ENCODE measurements at places on chromosomes 1 and 21.

DNA sequence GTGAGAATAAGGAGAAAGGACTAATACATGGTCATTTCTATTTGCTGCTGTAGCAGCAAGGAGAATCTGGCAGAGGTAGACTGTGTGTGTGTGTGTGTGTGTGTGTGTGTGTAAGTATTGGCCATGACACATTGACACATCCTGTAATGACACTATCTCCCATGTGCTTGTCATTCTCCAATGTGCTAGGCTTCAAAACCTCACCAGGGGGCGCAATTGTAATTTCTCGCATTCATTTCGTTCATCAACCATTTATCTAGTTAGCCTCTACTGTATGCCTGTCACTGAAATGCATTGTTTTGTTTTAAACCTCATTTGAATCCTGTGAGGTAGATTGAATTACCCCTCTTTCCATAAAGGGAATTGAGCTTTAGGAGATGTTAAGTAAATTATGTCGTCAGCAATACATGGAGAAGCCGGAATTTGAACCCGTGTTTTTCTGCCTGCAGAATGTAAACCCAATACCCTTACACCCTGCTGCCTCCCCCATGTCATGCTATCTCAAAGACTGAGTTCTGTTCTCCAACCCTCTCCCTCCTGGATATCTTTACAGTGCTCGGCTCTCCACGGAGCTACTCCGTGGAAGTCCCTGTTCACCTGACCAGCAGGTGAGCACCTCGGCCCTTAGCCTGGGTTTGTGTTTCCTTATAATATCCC is 100.8 kb downstream of the UCK2 start:
- no peak for DNase-seq

DNA sequence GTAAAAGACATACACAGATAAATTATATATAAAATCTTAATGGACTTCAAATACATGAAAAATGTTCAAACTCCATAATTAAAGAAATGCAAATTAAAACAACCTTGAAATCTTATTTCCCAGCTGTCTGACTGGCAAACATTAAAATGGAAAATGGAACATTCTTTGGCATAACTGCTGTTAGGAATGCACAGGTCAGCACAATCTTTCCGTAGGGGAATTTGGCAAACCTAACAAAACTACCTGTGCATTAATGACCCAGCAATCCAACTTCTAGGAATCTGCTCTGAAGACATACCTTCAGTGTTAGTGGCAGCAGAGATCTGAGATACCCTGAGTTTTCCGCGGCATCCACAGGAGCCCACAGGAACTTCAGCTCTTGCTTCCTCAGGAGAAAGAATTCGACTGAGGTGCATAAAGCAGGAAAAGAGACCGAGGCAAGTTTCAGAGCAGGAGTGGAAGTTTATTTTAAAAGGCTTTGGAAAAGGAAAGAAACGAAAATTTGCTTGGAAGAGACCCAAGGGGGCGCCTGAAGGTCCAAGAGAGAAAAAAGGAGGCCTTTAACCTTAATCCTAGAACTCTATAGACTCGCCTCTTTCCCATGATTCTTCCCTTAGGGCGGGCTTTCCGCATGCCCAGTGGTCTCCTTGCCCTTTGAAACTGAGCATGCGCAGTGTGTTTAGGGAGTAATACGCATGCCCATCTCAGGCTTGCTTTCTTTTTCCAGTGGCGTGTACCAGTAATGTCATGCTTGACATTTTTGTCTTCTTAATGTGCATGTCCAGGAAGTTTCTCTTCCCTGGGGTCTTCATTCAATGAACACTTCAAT is 24.8 kb downstream of the LYPD8 start:
- DNase-seq: no peak

GRCh38 chr21:45824546-45825215 is 156.9 kb upstream of the COL6A1 start:
- no peak for DNase-seq

DNA sequence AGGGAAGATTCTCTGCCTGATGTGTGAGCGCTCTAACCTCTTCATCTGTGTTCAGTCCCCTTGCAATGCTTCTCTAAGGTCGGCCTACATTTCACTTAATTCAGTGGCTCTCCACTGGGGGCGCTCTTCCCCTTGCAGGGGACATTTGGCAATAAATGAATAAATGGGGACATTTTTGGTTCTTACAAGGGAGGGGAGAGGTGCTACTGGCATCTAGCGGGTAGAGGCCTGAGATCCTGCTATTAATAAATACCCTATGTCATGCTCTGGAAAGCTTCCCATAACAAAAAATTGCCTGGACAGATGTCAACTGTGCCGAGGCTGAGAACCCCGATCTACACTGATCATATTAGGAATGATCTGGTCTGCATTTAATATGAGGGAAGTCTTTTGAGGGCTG is 25.9 kb upstream of the DNAJC11 start:
- peak; percentile 75 for DNase-seq

- no peak for DNase-seq
Observed at GRCh38 chr1:25861316-25862286, 2.3 kb upstream of the AUNIP start.

DNA sequence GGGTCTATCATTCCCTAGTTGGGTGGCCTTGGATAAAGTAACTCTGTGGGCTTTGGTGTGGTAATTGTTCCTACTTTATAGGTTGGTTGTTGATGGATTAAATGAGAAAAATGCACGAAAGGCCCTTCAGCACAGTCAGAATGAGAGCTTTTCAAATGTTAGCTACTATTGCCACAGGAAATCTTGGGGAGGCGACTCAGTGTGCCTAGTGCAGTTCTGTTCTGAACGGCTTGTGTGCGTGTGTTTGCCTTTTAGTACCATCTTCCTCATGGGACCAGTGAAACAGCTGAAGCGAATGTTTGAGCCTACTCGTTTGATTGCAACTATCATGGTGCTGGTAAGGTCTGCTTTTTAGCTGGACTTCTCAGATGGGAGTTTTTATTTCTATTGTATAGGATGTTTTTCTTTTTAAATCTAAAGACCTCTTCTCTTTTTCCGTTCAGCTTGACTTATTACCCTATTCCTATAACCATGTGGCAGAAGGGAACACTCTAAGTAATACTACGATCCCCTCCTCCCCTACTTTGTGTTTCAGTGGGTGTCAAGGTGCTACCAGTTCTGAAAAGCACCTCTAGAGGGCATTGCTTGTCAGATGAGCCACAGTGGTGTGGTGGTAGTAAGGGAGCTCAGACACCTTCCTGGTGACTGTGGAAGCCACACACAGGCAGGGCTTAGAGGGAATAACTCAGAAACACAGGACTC is 9.2 kb downstream of the SFT2D2 start:
- DNase-seq: no peak

DNA sequence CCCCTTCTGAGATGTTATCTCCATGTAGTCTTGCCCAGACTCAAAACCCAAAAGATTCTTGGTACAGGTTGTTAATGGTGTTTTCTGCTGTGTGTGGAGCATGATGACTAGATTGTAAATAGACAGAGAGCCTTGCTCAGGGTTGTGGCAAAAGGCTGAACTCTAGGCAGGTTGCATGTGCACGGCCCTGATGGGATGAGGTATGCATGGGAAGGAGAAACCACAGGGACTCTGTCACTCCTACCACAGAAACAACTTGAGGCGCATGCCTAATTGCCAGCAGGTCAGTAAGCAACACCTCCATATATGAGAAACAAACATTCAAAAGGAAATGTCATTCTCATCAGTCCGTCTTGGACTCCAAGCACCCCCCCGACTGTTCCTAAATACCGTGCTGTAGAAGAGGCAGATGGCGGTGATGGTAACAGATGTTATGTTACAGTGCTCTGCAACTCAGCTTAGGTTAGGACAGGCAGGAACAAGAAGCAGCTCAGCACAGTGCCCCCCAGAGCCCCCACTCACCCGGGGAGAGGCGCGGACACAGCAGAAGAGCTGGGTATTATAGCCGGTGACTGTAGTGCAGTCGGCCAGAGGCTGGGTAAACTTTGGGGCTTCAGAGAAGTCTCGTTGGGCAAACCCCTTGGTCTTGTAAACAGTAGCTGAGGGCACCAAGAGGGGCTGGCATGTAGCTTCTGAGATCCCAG is 10.9 kb downstream of the MYBPHL start:
- no peak for DNase-seq

GRCh38 chr1:85125891-85126290 is 74.9 kb downstream of the SYDE2 start:
- DNase-seq: no peak

- DNase-seq: no peak
Observed at GRCh38 chr1:30241681-30242080, 481.7 kb downstream of the MATN1 start.

DNA sequence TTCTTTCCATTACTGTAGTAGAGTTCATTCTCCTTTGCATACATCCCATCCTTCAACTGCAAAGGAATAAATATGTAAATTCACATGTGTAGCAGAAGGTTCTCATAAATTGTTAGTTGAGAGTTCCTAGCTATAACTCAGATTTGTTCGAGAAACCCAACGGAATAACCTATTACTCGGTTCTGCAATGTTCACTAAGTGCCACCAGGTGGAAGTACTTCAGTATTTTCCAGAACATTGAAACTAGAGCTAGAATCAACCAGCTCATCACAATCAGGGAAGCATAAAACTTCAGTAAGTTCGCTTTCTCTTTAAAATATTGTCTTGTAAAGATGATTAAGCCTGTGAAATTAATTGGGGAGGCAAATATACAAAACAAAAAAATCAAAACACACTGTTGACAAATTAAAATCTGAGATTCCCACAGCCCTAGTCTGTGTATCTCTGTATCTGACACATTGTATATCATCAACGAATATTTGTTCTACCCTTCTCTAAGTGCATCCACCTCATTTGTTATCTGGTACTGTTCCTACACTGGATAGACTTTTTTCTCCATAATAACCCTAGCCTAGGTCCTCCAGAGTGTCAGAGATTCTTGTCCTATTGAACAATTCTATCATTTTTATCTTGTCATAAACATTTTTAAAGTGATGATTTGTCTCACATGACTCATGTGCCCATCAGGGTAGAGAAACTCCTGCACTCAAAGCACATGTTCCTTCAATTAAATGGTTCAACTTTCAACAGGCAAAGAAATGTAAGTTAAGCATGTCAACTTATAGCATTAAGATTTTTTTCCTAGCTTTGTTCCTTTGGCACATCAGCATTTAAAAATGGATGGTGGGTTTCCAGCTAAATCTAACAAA is 31.9 kb downstream of the MROH9 start:
- DNase-seq: no peak

- DNase-seq: no peak
Observed at GRCh38 chr1:100883963-100884362, 10.7 kb downstream of the EXTL2 start.

DNA sequence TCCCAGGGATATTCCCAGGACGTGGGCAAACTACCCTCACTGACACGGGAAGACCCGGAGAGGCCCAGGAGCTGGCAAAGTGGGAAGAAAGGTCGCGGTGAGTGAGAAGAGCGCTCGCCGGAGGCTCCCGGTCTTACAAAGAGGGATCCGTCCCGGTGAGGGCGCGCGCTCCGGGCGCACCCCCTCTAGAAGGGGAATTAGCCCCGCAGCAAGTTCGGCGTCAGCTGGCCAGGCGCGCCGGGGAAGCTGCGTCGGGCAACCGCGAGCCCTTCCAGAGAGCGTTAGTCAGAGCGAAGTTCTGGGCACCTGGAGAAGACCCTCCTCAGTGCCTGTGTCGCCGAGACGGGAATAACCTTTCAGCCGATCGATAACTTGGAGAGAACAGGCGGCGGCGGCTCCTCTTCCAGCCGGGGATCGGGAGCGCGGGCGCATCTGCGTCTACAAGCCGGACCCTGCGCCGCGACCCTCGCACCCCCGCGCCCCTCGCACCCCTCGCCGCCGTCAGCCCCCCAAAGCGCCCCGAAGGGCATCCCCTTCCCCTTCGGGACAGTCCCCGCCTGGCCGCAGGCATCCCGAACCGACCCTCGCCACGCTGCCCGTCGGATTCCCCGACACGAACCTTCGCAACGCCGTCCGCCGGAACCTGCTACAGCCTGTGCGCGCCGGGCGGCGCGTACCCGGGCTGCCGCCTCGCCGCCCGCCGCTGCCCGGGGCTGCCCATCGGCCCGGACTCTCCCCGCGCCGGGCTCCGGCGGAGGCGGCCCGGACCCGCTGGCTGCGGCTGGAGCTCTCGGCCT is 485 bp downstream of the SIPA1L2 start:
- peak; percentile 73 for DNase-seq

DNA sequence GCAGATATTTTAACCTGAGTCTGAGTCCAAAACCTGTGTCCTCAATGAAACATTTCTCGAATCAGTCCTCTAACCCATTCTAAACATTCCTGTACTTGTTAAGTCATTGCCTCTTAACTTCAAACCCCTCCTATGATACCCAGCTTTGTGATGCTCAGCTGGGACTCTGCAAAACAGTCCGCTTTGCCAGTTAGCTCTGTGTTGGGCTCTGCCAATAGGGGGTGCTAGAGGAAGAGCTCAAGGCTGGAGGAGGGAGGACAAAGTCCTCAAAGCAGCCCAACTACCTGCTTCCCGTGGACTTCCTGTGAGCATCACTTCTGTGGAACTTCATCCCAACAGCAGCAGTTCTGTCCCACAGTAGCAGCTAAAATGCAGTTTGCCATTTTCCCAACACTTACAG is 38.1 kb upstream of the SYT14 start:
- DNase-seq: no peak

DNA sequence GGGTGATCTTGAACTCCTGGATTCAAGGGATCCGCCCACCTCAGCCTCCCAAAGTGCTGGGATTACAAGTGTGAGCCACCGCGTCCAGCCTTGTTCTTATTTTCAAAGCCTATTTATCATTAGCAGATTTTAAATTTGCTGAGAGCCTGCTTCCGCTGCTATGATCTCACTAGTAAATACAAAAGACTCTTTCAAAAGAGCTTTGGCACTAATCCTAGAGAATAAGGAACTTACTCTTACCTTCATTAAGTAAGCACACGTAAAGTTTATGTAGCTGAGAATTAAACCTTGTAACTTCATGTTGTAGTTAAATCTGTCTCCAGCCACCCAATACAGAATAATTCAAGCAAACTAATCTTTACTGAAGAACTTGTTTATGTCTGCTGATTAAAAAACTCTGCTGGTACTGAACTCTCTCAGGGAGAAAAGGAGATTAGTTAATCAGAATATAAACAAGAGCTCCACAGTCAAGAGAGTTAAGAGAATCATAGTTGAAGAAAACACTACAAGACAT is 72.3 kb downstream of the RUSC1 start:
- peak; percentile 83 for DNase-seq

DNA sequence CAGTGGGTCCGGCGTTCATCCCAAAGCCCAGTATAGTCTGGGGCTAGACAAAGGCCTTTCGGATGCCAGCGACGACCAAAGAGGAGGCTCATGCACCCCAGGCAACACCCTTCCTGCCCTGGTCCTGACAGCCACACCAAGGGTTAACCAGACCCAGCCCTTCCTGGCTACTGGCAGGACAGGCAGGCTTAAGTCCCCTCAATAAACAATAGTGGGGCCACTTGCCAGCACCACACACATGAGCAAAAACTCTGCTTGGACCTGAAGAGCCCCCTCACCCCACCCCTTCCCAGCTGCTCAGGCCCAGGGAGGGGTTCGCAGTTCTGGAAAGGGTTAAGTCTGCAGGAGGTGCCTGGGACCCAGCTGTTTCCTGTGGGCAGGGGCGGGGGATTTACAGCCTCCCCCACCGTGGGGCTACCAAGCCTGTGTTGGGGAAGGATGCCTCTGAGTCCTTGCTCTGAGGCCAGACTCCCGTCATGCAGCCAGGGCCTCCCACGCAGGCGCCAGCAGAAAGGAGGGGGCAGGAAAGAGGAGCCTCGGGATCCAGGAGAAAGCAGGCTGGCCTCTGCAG is 18.2 kb downstream of the PHLDA3 start:
- peak; percentile 92 for DNase-seq

All from right cardiac atrium (tissue), 5 donors.